ENCODE measurements at places on chromosomes 1 and 21. TPM values are rescaled to one million over a fixed set of nuclear protein-coding genes. Genes with fewer than 3 reads are reported as not detected.

GRCh38 chr21:33478182-33478581 lies 1.6 kb downstream of the TMEM50B start:
- DNase-seq = no peak
- H3K4me3 ChIP-seq = peak overlapping the region; percentile 87
- H3K27me3 ChIP-seq = no peaks in the 10 kb centered on the region
- H3K4me1 ChIP-seq = peaks cover 24% of the 10 kb centered on the region
- H3K27ac ChIP-seq = peak overlapping the region; percentile 76

DNA sequence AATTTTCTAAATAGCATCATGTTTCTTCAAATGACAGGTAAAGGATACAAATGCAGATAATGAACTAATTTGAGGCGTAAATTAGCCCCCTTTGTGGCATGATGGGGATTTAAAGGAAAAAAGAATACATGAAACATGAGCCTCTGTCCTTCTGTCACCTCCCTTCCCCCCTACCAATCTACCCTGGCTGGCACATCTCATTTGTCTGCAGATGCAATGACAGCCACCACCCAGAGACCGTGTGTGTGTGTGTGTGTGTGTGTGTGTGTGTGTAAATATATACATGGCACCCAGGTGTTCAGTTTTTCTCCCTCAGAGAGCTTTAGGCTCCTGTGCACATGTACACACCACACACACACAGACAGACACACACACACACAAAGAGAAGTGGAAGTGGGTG lies 451.1 kb downstream of the RWDD3 start:
- no peaks in the 10 kb centered on the region for H3K4me1 ChIP-seq
- no peaks in the 10 kb centered on the region for H3K36me3 ChIP-seq
- H3K27me3 ChIP-seq = peaks cover 3% of the 10 kb centered on the region
- no peak overlapping the region for H3K27ac ChIP-seq

- no peak overlapping the region for H3K27ac ChIP-seq
- DNase-seq = no peak
- H3K4me3 ChIP-seq = no peak overlapping the region
- H3K4me1 ChIP-seq = peaks cover 13% of the 10 kb centered on the region
- H3K36me3 ChIP-seq = no peaks in the 10 kb centered on the region
Measured at GRCh38 chr1:29643281-29643680, 407.0 kb downstream of the PTPRU start.

GRCh38 chr1:223503348-223503747 lies 110.1 kb downstream of the CCDC185 start:
- H3K4me1 ChIP-seq = no peaks in the 10 kb centered on the region
- H3K27me3 ChIP-seq = no peaks in the 10 kb centered on the region
- DNase-seq = no peak
- no peaks in the 10 kb centered on the region for H3K36me3 ChIP-seq
- no peak overlapping the region for H3K27ac ChIP-seq

GRCh38 chr1:213250041-213250440 lies 199.0 kb downstream of the RPS6KC1 start:
- H3K36me3 ChIP-seq = no peaks in the 10 kb centered on the region
- DNase-seq = no peak
- no peak overlapping the region for H3K4me3 ChIP-seq
- no peaks in the 10 kb centered on the region for H3K27me3 ChIP-seq
- no peak overlapping the region for H3K27ac ChIP-seq

GRCh38 chr1:198922638-198923430 lies 284.0 kb downstream of the PTPRC start:
- no peaks in the 10 kb centered on the region for H3K27me3 ChIP-seq
- H3K36me3 ChIP-seq = peaks cover 18% of the 10 kb centered on the region
- peaks cover 73% of the 10 kb centered on the region for H3K4me1 ChIP-seq
- no peak for DNase-seq

- H3K4me1 ChIP-seq = peaks cover 5% of the 10 kb centered on the region
- peaks cover 3% of the 10 kb centered on the region for H3K27me3 ChIP-seq
- no peak for DNase-seq
- H3K36me3 ChIP-seq = no peaks in the 10 kb centered on the region
- no peak overlapping the region for H3K4me3 ChIP-seq
- H3K27ac ChIP-seq = no peak overlapping the region
Measured at GRCh38 chr1:207152792-207153468, 48.9 kb downstream of the C4BPA start.

ODR4 gene
- 16.7 TPM for total RNA-seq

NBPF6 gene
- not detected for total RNA-seq

DNA sequence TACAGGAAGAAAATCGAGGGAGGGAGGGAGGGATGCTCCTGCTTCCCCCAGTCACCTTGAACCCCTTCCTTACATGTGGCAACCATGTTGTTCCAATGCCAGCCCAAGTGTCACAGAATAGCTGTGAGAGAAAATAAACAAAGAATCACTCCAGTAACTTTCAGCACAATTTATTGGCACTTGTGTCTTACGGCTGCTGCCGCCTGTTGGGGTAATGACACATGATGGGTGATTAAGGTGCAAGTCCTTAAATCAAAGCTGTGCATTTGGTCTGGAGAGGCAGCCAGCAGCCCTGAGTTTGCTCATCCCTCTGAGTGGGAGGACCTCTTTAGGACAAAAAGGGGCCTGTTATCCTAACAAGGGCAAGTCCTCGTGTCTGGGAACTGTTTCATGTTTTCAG lies 377.7 kb downstream of the PCP4 start:
- H3K27ac ChIP-seq = no peak overlapping the region
- no peaks in the 10 kb centered on the region for H3K4me1 ChIP-seq
- no peaks in the 10 kb centered on the region for H3K27me3 ChIP-seq
- H3K4me3 ChIP-seq = no peak overlapping the region
- H3K36me3 ChIP-seq = no peaks in the 10 kb centered on the region

DNA sequence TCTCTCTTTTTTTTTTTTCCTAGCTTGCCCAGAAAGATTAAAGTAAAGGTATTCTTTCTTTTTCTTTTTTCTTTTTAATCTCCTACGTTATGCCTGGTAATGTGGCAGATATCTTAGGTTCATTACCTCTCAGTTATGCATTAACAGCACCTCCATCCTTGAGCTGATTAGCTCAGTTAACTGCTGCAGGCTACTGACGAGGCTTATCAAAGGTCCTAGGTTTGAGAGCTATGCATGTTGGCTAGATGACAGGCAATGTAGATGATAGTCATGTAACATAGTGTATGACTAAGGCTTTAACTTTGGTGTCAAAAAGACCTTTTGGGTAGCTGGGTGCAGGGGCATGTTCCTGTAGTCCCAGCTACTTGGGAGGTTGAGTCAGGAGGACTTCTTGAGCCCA lies 53.7 kb upstream of the CACYBP start:
- H3K36me3 ChIP-seq = no peaks in the 10 kb centered on the region
- DNase-seq = no peak
- no peak overlapping the region for H3K4me3 ChIP-seq
- H3K27ac ChIP-seq = no peak overlapping the region
- peaks cover 12% of the 10 kb centered on the region for H3K4me1 ChIP-seq

DNA sequence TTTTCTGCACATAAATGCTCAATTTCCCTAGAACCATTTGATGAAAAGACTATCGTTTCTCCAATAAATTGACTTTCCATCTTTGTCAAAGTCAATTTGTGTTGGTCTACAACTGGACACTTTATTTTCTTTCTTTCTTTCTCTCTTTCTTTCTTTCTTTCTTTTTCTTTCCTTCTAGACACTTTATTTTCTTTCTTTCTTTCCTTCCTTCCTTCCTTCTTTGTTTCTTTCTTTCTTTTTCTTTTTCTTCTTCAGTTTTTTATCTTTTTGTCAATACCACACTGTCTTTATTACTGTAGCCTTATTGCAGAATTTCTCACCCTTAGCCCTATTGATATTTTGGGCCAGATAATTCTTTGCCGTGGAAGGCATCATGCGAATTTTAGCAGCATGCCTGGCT lies 73.5 kb downstream of the FASLG start:
- DNase-seq = no peak
- peaks cover 7% of the 10 kb centered on the region for H3K27me3 ChIP-seq
- peaks cover 4% of the 10 kb centered on the region for H3K36me3 ChIP-seq
- H3K4me3 ChIP-seq = no peak overlapping the region
- H3K27ac ChIP-seq = no peak overlapping the region
- H3K4me1 ChIP-seq = no peaks in the 10 kb centered on the region

GRCh38 chr1:82153272-82153629 lies 352.5 kb downstream of the ADGRL2 start:
- H3K4me3 ChIP-seq = no peak overlapping the region
- peaks cover 24% of the 10 kb centered on the region for H3K4me1 ChIP-seq
- no peaks in the 10 kb centered on the region for H3K36me3 ChIP-seq
- no peak for DNase-seq

RAP1GAP gene
- total RNA-seq = 1.8 TPM

DNA sequence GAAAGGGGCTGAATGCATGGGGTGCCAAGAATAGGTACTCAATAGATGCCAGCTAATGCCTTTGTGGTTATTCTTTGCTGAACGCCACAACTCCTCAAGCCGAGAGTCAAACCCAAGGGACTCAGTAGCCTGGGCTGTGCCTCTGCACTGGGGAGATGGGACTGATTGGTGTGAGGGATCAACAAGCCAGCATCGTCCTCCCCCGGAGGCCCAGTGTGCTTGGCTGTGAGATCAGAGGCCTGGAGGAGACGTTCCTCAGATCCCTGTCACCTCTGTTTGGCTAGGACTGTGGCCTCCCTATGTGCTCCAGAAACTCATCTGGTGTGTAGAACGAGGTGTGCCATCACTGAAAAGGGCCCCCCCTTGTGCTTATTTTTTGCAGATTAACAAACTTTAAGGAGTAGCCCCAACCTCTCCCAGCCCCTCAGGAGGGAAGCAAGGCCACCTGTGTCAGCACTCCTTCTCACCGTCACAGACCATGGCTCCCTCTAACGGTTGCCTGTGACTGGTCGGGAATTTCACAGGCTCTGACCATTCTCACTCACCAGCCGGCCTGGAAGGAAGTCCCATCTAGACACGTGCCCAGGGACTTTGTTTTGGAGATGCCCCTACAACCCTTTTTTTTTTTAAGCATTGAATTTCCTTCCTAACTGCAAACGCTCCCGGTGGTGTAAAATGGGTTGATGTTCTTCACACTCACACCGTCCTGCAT lies 194.0 kb upstream of the VAMP3 start:
- H3K27ac ChIP-seq = no peak overlapping the region
- H3K4me3 ChIP-seq = no peak overlapping the region
- peak; percentile 57 for DNase-seq

GRCh38 chr1:61053226-61053711 lies 29.1 kb upstream of the NFIA start:
- H3K27me3 ChIP-seq = no peaks in the 10 kb centered on the region
- H3K27ac ChIP-seq = no peak overlapping the region
- H3K4me3 ChIP-seq = peak overlapping the region; percentile 55

DNA sequence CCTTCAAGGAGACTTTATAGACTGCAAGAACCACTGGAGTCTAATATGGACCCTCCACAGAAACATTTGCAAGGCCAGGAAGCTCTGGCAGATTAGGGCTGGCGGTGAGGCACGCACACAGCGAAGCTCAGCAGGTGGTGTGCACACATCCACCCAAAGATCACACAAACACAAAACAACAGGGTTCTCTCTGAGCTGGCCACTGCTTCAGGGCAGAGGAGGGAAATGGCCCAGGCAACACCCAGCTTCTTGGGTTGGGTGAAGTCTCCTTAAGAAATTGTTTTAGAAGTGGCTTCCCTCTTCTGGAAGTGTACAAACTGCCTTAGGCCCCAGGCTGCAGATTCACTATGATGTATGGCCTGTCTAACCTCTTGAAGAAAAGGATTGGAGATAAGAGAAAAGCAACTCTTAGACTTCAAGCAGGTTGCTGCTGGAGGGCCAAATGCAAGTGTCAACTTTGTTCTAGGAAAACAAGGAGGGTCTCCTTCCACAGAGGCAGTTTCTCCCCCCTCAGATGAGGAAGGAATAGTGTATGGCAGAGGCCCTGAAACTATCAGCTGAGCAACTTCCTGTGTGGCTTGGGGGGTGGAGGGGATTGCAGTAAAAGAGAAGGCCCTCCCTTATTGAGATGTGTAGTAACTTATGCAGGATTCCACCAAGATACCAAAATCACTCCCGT lies 2.0 kb downstream of the RCSD1 start:
- H3K4me1 ChIP-seq = peaks cover 26% of the 10 kb centered on the region
- no peak for DNase-seq
- H3K27ac ChIP-seq = no peak overlapping the region
- peaks cover 7% of the 10 kb centered on the region for H3K27me3 ChIP-seq

TATDN3 gene
- total RNA-seq = 12.2 TPM

- no peak overlapping the region for H3K27ac ChIP-seq
- no peak for DNase-seq
- peaks cover 5% of the 10 kb centered on the region for H3K4me1 ChIP-seq
- no peaks in the 10 kb centered on the region for H3K36me3 ChIP-seq
Measured at GRCh38 chr1:91282695-91283420, 121.8 kb downstream of the HFM1 start.

FAM110D gene
- total RNA-seq = 0.23 TPM

PLK3 gene
- 30.0 TPM for total RNA-seq

SLC45A3 gene
- total RNA-seq = 2.9 TPM

DNA sequence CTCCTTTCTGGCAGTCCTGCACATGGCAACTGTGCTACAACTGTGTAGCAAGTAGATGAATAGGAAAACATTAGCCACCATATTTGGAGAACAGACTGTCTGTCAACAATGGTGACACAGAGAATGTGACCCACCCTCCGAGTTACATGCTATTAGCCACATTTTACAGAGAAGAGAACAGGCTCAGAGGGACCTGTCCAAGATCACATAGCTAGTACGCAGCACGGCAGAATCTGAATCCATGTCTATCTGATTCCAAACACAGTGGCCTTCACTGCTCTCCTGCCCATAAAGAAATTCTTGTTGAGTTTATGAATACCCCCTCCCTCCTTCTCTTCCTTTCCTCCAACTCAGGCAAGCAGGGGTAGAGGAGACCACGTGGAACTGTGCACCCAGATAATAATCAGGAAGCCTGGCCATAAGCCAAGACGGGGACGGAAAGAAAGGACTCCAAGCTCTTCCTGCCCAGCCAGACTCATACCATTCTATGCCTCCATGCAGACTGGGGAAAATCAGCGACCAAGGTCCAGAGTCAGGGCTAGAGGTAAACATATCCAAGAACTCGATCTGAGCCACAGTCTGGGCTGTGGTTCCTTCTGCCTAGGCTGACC lies 78.8 kb downstream of the TRABD2B start:
- H3K27me3 ChIP-seq = peaks cover 7% of the 10 kb centered on the region
- DNase-seq = no peak
- H3K36me3 ChIP-seq = no peaks in the 10 kb centered on the region
- H3K27ac ChIP-seq = no peak overlapping the region

NFASC gene
- total RNA-seq = not detected

DNA sequence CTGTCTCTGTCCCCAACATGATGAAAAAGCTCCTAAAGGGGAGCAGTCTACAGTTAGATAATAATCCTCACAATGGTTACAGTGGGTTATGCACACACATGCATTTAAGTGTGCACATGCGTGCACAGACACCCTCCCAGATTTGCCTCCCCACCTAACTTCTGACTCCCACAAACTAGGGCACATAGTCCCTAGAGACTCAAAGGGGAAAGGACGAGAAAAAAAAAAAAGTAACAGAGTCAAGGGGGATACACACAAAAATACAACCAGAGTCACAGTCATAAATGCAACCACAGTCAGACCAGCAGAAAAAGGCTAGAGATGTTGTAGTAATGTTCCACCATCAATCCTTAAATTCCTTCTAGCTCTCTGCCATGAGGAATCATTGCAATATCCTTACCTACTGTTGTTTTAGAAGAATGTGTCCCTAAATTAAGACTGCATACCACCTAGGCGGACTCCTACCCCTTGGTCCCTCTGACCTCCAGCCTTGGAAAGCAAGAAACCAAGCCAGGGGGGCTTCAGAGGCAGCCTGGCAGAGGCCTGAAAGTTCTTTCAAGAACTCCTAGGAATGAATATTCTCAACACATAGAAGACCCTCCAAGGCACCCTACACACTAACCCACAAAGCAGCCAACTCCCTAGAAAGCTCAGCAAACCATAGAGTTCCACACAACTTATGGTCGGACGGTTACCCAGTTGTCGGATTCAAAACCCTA lies 1.3 kb downstream of the CRTC2 start:
- no peaks in the 10 kb centered on the region for H3K27me3 ChIP-seq
- peaks cover 44% of the 10 kb centered on the region for H3K4me1 ChIP-seq
- peak overlapping the region; percentile 97 for H3K27ac ChIP-seq
- no peak for DNase-seq
- peaks cover 8% of the 10 kb centered on the region for H3K36me3 ChIP-seq

PIGC gene
- total RNA-seq = 21.7 TPM
